ENCODE measurements at places on chromosomes 7 and 10. TPM values are rescaled to one million over a fixed set of nuclear protein-coding genes. Genes with fewer than 3 reads are reported as not detected.

CRYGN gene
- total RNA-seq, result not detected

GRCh38 chr10:57506414-57507094 lies 761.1 kb downstream of the IPMK start:
- DNase-seq, result no peak

DNA sequence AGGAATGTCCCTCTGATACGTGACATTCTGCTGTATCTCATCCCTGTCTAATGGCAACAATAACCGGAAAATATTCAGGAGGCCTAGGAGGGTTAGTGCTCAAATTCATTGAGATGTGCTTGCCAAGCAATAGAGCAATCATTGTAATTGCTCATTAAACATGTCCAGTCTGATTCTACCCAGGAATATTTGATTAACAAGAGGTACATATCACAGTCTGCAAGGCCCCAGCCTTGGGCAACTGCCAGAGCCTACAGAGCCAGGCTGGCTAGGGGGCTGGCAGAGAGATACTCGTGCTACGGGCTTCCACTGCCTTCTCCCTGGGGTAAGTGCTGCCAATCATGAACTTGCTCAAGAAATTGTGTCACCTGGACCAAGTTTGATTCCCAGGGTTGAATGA lies 99.1 kb downstream of the ALOX5 start:
- DNase-seq, result no peak

DNA sequence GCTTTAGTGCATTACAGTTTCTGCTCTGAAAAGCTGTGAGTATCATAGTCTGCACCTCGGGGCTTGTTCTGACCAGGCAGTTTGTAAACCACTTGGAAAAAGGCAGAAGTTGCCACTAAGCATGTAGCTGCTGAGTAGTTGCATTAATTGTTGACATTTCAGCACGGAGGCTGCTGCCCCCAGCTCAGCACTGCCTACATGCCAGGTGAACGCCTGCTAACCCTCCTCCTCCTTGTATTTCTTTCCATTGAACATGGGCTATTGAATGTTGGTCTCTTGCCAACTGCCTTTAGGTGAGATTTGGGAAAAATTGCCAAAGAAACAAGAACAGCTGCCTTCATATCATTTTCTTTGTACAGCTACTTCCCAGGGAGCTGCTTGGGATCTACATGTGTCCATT lies 164.2 kb downstream of the RAPGEF5 start:
- no peak for DNase-seq

RGR gene
- not detected for total RNA-seq

DNA sequence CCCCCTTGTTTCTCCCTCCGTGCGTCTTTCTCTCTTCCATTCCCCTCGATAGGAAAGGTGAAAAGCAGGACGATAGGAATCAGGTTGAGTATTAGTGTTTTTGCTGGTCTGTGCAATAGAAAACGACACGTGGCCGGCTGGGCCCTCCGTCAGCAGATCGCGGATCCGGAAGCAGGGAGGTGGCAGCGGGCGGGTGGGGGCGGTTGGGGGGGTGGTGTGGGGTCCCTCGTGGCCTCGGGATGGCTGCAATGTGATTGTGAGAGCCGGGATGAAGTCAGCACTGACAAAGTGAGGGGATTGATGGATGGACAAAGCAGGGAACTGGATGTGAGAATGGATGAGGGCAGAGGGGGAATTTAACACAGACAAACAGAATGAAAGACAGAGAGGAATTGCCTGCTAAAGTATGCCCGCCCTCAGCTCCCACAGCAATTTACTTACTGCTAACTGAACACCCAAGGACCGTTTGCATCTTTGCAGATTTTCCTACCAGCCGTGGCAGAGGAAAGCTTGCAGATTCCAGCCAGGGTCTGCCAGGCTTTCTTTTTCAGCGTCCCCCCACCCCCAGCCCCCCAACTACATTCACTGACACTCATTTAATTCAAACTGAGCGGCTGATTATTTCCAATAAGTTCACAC lies 280.9 kb downstream of the LRMDA start:
- DNase-seq, result no peak

DNA sequence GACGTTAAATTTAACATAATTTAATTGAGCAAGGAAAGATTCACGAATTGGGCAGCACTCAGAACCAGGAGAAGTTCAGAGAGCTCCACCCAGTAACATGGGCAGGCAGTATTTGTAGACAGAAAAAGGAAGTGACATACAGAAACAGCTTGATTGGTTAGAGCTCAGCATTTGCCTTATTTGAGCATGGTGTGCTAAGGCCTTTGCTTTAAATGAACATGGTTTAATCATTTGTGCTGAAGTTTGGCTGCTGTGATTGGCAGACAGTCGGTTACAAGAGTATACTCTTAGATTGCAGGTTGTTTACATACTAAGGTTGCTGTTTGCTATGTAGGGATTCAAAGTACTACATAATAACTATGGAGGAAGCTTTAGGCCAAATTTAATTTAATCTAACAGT lies 199.2 kb downstream of the MALRD1 start:
- DNase-seq, result no peak

- no peak for DNase-seq
These were observed 16.4 kb downstream of the PDAP1 start for GRCh38 chr7:99392046-99392445.
